ENCODE measurements at places on chromosomes 6 and 20. TPM values are rescaled to one million over a fixed set of nuclear protein-coding genes. Genes with fewer than 3 reads are reported as not detected.

GRCh38 chr6:112118034-112118433 is 30.6 kb downstream of the FAM229B start:
- DNase-seq: no peak

GRCh38 chr6:165545806-165546205 is 117.2 kb downstream of the PDE10A start:
- DNase-seq: no peak

DNA sequence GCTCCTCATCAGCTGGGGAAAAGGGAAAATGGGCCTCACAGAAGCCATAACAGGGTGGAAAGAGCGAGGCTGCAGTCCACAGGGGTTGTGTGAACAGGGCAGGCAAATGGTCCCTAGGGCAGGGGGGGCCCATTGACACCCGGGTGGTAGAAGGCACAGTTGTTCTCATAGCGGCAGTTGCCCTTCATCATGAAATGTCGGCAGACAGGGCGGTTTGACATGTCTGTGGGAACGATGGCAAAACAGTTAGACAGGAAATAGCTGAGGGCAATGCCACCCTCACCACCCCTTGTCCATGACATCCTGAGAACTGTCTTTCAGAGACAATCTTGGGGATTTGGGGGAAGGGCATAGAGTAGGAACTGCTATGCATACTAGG is 15.6 kb downstream of the PPP1R10 start:
- DNase-seq: no peak

GRCh38 chr20:33814238-33814712 is 3.1 kb downstream of the CHMP4B start:
- DNase-seq: no peak

KHDC1L gene
- not detected for total RNA-seq

GRCh38 chr6:101181006-101181405 is 212.5 kb upstream of the GRIK2 start:
- DNase-seq: no peak

DNA sequence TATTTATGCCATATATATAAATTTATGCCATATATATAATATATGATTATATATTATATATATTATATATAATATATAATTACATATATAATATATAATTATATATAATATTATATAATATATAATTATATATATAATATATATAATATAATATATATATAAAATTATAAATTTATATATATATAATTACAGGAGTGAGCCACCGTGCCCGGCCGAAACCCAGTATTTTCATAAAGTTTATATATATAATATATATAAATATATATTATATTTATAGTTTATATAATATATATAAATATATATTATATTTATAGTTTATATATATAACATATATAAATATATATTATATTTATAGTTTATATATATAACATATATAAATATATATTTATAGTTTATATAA is 31.6 kb downstream of the NKX2-4 start:
- DNase-seq: no peak

ADGRG6 gene
- total RNA-seq: 84.4 TPM

TRAPPC3L gene
- total RNA-seq: not detected

THEMIS gene
- total RNA-seq: 0.13 TPM

SRMS gene
- total RNA-seq: not detected

GRCh38 chr6:158417760-158418098 is 105.5 kb downstream of the TULP4 start:
- no peak for DNase-seq

GRCh38 chr6:14573267-14573666 is 455.7 kb downstream of the CD83 start:
- DNase-seq: no peak

PLAGL2 gene
- total RNA-seq: 2.8 TPM

B3GAT2 gene
- total RNA-seq: 0.05 TPM

DNA sequence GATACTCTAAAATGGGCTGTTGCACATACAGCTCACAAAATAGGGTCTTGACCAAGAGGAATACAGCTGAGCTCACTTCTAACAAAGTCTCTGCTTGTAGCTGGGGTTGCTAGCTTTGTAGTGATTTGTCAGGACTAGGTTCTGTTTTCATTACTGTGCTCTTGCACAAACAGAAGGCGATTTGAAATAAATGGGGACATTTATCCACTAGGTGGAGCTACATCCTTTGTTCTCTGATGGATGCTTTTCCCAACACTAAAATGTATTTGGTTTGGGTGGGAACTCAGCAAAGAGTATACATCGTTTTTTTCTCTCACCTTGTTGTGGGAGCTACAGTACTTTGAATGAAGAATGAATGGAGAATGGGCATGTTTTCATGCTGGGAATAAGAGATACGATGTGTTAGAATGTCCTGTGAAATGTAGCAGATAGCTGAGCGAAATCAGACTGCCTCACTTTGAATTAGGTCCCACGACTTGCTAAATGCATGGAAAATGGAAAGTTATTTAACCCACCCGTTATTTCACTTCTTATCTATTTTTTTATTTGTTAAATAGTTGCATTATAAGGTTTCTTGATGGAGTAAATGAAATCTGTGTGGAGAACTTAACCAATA is 494.7 kb upstream of the MAP3K7 start:
- no peak for DNase-seq

DNA sequence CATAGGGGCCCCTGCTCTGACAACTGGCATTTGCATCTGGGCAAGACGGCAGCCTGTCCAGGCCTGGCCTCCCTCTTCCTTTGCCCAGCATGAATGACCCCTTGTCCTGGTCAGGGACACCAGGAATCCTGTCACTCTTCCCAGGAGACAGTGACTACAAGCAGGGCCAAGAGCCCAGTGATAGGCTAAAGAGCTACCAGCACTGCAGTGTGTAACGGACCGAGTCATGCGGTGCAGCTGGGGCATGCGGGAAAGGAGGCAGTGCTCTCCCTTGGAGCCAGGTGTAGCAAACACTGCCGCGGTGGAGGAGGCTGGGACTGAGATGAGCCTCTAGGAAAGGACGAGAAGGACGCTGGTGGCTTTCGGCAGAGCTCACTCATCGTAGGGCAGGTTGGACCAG is 38.7 kb upstream of the DSP start:
- DNase-seq: no peak

UNC5CL gene
- 9.3 TPM for total RNA-seq

TMEM170B gene
- total RNA-seq: 4.3 TPM

PCSK2 gene
- total RNA-seq: 0.05 TPM

GRCh38 chr6:26170181-26170580 is 83.0 kb downstream of the HFE start:
- no peak for DNase-seq

PI3 gene
- not detected for total RNA-seq

GRCh38 chr6:137901454-137901853 is 34.4 kb downstream of the TNFAIP3 start:
- peak; percentile 92 for DNase-seq

GRCh38 chr6:83474309-83474708 is 38.0 kb upstream of the PRSS35 start:
- DNase-seq: peak; percentile 88

DNA sequence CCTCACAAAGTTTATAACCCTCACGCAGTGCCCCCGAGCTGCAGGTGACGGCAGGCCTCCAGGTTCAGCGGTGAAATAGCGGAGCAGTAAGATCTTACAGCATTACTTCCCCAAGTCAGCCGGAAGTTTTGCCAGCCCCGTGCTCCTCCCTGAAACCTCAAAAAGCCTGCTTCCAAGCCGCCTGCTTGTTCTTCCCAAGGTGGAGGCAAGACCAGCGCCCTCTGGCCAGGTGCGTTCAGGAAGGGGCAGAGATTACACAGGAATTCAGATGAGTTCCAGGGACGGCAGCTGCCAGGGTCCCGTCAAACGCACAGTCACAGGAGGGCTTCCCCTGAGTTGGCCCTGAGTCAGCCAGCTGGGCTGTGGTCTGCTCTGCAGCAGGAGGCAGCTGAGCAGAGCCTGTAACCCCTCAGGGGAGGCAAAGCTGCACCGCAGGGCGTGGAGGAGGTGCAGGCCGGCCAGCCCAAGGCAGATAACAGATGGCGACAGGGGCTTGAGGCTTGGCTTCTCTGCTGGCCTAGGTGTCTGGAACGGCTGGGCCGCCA is 124.1 kb upstream of the RPS6KA2 start:
- no peak for DNase-seq

GRCh38 chr6:4743062-4743461 is 33.1 kb upstream of the CDYL start:
- DNase-seq: no peak

GRCh38 chr6:8025191-8025590 is 39.0 kb downstream of the BLOC1S5 start:
- DNase-seq: no peak

DNA sequence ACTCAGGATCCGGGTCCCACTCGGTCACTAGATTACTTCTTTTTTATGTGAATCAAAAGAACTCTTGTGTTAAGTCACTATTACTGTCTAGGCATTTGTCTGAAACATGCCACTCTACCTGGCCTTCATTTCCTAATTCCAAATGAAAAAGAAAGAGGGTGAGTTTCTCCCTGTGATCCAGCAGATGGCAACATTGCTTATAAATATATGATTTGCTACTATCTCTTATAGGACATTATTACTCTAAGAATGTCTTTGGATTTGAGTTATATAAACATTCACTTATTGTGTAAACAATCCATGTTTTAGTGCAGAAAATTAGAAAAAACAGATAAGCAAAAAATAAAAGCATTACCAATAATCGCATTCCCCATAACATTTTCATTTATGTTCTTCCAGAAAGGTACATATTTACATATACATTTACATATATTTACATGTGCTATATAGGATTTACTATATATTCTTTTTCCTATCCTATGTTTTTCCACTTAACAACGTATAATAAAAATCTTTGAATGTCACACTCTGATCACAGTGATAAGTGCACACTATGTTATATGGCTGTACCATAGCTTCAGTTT is 66.9 kb downstream of the FAXC start:
- no peak for DNase-seq

- no peak for DNase-seq
These were observed 431.8 kb downstream of the PREX1 start for GRCh38 chr20:48395816-48396546.

NR2E1 gene
- not detected for total RNA-seq

GRCh38 chr6:18136260-18136659 is 13.8 kb upstream of the NHLRC1 start:
- no peak for DNase-seq

All from left lobe of liver (tissue), 2 donors.